ENCODE measurements at places on chromosomes 3 and 15.

DNA sequence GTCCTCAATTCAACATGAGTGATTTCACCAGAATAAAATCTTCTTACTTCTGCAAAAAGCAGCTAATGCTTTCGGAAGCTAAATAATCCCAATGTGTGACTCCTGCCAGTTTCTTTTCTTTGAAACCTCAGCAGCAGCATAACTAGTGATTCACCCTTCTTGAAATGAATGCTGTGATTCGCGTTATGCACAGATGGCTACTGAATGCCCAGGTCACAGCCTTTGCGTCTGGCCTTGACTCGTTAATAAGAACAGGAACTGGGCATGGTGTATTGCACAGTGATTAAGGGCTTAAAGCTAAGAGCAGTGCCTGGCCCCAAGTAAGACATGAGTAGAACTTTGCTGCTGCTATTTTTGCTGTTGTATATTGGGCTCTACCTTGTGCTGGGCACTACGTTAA is 19.0 kb downstream of the CGNL1 start:
- no peak for DNase-seq

DNA sequence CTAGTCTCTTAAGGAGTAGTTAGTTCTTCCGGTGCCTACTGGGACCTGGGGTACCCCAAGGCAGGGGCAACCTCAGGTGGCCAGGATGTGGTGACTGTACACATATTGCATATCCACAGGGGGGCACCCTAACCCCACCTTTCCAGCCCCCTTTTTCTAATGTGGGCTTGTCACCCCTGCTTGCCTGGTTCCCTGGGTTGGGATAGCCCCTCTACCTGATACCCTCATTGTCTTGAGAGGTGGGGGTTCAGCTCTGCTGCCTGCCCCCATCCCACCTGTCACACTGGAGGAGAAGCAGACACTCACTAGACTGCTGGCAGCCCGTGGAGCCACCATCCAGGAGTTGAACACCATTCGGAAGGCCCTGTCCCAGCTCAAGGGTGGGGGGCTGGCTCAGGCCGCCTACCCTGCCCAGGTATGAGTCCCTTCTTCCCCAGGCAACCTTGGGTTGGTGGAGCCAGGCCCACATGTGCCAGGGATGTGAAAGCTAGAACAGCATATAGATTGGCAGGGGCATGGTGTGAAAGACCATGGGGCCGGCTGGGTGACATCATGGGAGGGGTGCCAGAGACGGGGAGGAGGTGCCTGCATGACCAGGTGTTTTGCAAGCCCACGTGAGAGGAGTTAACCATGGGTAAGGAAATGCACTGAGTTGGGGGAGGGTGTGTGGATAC is 4.0 kb downstream of the GLYCTK start:
- DNase-seq: peak; percentile 54

- DNase-seq: no peak
Measured at GRCh38 chr3:82561784-82562183, 800.3 kb upstream of the GBE1 start.

GRCh38 chr15:67186688-67187087 is 67.8 kb downstream of the AAGAB start:
- no peak for DNase-seq

GRCh38 chr15:48825075-48825474 is 14.2 kb upstream of the CEP152 start:
- no peak for DNase-seq

GRCh38 chr3:53085476-53085875 is 39.6 kb upstream of the SFMBT1 start:
- no peak for DNase-seq

GRCh38 chr3:138072796-138073195 is 42.6 kb downstream of the DZIP1L start:
- no peak for DNase-seq

- no peak for DNase-seq
Measured at GRCh38 chr15:69834761-69835160, 263.0 kb downstream of the TLE3 start.

DNA sequence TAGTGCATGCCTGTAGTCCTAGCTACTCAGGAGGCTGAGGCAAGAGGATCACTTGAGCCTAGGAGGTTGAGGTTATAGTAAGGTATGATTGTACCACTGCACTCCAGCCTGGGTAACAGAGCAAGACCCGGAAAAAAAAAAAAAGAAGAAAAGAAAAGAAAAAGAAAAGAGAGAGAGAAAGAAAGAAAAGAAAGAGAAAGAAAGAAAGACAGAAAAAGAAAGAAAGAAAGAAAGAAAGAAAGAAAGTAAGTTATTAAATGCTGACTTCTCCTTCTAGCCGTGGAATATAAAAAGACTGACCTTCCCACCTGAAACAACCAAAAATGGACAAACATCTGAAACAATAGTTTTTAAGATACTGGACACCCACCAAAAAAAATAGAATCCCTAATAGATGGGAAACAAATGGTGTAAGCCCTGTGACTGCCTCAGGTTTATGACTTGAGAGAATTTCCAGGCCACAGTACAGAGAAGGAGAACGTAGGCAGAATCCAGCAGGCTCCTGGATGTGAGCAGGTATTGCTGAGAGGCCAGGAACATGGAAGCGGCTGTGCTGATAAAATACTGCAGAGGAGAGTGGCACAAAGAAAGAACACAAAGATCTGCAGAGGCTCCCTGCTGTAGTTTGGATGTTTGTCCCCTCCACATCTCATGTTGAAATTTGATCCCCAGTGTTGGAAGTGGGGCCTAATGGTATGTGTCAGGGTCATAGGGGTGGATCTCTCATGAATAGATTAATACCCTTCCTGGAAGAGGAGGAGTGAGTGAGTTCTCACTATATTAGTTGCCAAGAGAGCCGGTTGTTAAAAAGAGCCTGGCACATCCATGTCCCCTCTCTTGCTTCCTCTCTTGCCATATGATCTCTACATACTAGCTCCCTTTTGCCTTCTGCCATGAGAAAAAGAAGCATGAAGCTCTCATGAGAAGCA is 41.8 kb upstream of the PRSS50 start:
- DNase-seq: no peak

- no peak for DNase-seq
Measured at GRCh38 chr3:192953926-192954325, 36.3 kb upstream of the MB21D2 start.

DNA sequence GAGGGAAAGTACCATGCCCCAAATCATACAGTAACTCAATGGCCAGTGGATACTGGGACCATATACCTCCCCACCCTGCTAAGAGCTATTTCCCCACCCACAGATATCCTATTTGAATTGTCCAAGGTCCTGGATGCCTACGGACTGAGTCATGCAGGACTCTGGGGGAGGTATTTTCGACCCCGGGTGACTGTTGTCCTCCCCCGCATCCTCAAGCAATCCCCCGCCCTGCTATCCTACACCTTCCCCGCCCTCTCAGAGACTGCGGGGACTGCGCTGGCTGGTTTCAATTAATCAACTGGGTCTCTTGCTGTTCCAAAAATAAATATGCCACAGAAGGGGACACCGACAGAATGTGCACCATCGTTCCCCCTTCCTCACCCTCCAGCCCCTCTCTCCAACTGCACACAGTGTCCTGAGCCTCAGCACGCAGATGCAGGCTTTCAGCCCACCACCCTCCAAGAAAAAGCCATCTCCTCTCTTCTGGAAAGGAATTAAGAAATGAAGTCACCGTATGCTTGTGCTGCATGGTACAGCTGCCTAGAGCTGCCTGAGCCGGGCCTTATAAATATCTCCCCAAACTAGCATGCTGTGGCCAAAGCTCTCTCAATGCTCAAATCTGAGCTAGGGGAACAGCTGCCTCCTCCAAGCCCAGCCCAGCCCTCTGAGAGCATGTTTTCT is 8.1 kb downstream of the CAV3 start:
- no peak for DNase-seq

GRCh38 chr15:101501703-101502373 is 12.3 kb upstream of the PCSK6 start:
- DNase-seq: peak; percentile 53

- no peak for DNase-seq
Measured at GRCh38 chr3:42680271-42680670, 5.1 kb upstream of the KLHL40 start.

DNA sequence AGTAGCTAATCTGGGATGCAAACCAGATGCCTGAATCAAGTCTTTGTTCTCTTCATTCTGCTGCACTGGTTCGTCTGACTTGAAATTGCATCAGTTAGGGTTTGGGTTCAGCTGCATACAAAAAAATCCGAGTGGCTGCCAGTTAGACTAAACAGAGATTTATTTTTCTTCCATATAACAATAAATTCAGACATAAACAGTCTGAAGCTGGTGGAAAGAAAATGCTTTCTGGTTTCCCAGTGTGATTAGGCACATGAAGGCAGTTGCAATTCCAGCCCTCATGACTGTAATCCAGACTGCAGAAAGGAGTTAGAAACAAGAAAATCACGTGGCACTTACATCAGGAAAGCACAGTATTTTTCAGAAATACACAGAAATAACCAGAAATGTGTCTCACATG is 930.7 kb downstream of the MCTP2 start:
- no peak for DNase-seq

- DNase-seq: no peak
Measured at GRCh38 chr3:22121068-22121701, 370.2 kb upstream of the ZNF385D start.

- DNase-seq: no peak
Measured at GRCh38 chr15:90859234-90860131, 8.9 kb upstream of the FURIN start.

DNA sequence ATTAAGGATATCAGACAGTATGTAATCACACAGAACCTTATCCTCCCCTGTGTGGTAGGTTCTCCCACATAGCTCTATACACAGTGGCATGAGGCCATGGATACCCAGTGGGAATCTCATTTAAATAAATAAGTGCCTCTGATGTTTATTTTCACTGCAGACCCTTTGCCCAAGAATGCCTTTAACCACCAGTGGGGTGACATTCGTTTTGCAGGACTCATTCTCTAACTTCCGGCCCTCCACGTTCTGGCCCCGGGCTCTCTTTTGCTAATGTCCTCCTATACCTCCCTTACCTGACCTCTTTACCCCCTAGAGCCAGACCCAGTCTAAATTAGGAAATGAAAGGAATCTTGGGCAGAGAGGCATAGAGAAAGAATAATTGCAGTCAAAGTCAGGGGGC is 8.3 kb downstream of the CCDC80 start:
- no peak for DNase-seq

DNA sequence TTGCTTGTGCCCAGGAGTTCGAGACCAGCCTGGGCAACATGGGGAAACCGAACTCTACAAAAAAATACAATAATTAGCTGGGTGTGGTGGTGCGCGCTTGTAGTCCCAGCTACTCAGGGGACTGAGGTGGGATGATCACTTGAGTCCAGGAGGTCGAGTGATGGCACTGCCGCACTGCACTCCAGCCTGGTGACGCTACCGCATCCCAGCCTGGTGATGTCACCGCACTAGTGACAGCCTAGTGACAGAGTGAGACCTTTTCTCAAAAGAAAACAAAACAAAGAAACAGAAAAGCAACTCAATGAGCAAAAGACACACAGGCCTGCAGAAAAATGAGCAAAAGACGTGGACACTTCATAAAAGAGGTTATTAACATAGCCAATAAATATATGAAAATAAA is 19.9 kb upstream of the SYNM start:
- DNase-seq: no peak

- no peak for DNase-seq
Measured at GRCh38 chr3:112738366-112738765, 97.4 kb upstream of the CCDC80 start.
